ENCODE measurements at places on chromosomes 11 and 22.

- DNase-seq: no peak
Measured at GRCh38 chr11:45518833-45519535, 146.4 kb downstream of the CHST1 start.

- DNase-seq: no peak
Measured at GRCh38 chr22:23070418-23071229, at the start of gene GNAZ. GNAZ (plus strand) TSS chr22:23070519; CDS start chr22:23095696, 25,177 bp downstream.

DNA sequence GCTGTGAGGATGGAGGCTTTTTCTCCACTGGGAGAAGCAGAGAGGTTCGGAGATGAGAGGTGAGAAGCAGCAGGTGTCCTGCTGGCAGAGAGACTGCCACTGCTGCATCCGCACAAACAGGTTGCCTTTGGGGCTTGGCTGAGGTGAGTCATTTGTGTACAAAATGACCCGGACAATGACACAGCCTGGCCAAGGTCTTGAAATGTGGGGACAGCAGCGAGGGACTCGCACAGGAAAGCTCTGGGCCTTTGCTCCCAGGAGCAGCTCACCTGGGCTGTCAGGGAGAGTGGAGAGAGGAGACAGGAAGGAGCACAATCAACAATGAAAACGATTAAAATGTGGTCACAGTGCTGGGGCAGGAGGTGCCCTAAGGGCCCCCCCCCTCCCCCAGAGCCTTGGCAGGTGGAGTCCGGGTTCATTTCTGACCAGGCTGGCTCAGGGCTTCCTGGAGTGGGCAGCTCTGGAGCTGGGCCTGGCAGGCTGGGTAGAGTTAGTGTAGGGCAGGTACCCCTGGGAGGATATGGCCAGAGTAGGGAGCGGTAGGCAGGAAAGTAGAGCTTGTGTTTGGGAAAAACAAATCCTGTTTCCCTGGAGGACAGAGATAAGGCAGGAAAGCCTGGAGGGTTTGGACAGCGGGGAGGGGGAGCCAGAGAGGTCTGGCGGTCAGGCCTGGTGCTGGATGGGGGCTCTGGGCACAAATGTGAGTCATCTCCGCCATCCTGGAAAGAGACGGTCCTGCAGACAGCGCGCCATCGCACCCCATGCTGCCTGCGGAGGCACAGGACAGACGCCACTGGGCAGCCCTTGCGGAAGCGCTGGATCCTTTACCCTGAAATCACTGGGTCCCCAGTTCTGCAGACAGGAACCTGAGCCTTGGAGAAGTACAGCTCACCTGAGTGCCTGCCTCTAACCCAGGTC, 37.8 kb upstream of the CELSR1 start:
- no peak for DNase-seq

DNA sequence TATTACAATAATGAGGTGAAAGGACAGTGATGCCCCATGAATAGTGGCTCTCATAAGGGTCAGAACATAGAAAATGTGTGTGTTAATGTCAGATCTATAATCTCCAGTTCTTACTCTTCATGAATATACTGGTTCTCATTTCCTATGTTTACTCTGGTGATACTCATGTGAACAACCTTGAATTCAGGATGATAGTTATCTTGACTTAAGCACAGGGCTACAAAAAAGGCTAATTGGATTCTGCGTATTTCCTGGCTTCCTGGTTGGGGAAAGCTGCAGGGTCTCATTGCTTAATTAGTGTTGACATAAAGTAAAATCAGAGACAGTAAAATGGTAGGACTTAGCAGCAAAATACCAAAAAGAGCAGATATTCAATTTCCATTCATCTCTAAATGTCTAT, 1316.8 kb upstream of the RAG2 start:
- no peak for DNase-seq

GRCh38 chr11:66701432-66702240, 23.9 kb upstream of the RBM4B start:
- no peak for DNase-seq

DNA sequence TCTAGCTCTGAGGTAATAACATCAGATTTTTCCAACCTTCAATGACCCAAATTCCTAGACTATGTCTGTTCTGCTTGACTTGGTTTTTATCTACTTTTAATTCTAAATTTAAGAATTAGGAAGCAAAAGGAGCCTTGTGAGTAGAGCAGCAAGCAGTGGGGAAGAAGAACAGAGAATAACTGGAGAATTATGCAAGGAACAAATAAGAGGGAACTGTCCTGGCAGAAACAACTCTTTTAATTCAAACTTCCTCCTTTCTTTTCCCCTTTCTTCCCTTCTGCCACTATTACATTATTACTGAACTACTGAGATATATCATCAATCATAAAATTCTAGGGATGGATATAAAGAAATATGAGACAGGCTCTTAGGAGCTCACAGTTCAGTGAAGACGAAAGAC, 276.1 kb downstream of the SBF2 start:
- DNase-seq: no peak

GRCh38 chr11:107259811-107260221, 197.8 kb downstream of the CWF19L2 start:
- DNase-seq: no peak

- peak; percentile 59 for DNase-seq
Measured at GRCh38 chr11:1852877-1853276, at the start of gene LSP1. LSP1 (plus strand) TSS chr11:1853084; CDS start chr11:1853145, 61 bp downstream.

DNA sequence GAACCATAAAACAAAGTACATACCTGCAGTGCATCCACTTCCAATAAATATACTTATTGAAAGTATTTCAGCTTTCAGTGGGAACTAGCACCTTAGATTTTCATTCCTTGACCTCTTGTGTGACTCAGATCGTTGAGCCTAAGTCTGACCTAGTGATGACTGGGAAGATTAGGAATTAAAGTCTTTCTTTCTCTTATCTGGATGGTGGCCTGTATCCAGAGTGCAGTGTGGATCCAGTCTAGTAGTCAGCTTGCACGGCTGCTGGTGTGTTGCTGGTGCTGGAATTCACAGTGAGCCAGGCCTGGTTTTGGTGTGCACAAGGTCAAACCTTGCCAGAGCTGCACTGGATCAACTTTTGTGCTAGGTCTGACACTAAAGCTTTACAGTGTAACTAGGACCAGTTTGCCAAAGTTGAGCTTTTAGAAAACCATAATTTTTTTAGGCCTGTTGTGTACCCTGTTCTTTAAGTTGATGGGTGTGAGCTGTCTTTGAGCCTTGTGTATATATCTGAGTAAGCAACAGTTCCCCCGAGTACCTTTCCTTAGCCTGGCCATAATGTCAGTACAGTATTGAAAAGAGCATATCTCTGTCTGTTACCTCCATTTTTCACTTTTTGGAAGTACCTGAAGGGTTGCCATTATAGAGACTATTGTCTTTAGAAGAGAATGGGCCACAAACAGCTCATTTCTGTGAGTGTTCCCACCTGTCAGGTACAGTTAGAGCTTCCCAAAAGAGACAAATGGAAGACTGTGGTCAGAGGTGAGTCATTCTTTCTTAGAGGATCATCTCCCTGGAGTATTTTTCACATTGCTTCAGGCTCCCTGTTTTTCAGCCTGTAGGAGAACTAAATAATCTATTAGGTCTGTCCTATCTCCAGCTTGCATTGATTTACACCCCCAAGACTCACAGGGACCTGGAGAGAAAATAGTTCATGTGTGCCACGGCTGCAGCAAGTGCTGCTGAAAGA, 89.8 kb downstream of the ALX4 start:
- DNase-seq: no peak

- DNase-seq: no peak
Measured at GRCh38 chr11:118007040-118007439, 20.8 kb downstream of the IL10RA start.

- no peak for DNase-seq
Measured at GRCh38 chr11:60513496-60514460, 1.4 kb upstream of the MS4A13 start.

GRCh38 chr11:86303257-86303656, 1.2 kb downstream of the HIKESHI start:
- no peak for DNase-seq

All from stimulated activated CD4-positive, alpha-beta T cell treated with anti-CD3 and anti-CD28 coated beads, TNF-alpha, amount 100 ng/mL, for 24 hours (primary cell).